H9 (cell line): ENCODE measurements at places on chromosomes 13 and 19. TPM values are rescaled to one million over a fixed set of nuclear protein-coding genes. Genes with fewer than 3 reads are reported as not detected.

DNA sequence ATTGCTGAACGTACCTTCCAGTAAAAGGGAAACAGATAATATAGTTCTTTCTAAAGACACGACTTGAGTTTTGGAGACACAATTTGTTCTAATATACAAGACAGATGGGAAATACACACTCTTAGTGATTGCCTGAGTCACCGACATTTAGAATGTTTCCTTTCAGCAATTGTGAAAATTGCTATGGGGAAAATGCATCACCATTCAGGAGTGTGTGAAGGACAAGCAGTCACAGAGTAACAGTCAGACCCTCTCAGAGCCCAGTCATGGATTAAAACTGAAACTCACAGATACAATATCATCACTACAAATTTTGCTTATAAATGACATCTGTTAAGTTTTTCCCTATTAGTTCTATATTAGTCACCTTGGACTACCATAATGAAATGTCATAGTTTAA, 286.1 kb downstream of the SPRY2 start:
- no peak for DNase-seq

- peak; percentile 76 for DNase-seq
Observed at GRCh38 chr19:54420383-54421168, 5.3 kb downstream of the TTYH1 start.

DNA sequence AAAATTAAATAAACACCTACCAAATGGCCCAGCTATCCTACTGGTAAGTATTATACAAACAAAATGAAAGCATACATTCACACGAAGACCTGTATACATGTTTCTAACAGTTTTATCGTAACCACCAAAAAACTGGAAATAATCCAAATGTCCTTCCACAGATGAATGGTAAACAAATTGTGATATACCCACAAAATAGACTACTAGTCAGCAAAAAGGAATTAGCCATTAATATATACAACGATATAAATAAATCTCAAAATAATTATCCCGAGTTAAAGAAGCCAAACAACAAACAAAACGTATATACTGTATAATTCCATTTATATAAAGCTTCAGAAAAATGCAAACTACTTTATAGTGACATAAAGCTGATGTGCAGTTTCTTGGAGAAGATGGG, 106.3 kb upstream of the SERTM1 start:
- no peak for DNase-seq

DNA sequence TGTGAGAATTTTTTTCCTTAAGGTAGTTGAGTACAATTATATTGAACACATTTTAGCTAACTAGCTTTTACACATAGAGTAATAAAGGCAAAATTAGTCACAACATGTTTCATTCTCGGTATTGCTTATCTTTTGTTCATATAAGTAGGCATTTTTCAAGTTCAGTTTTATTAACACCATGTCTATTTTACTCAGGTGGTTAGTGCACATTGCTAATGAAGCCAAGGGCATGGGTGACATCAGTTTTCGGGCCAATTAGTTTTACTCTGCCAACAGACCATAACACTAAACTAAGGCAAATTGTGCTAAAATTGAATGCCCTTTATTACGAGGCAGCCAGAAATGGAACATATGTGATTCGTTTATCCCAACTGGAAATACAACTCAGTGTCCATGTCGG, 19.6 kb upstream of the PCDH17 start:
- DNase-seq, result no peak

DNA sequence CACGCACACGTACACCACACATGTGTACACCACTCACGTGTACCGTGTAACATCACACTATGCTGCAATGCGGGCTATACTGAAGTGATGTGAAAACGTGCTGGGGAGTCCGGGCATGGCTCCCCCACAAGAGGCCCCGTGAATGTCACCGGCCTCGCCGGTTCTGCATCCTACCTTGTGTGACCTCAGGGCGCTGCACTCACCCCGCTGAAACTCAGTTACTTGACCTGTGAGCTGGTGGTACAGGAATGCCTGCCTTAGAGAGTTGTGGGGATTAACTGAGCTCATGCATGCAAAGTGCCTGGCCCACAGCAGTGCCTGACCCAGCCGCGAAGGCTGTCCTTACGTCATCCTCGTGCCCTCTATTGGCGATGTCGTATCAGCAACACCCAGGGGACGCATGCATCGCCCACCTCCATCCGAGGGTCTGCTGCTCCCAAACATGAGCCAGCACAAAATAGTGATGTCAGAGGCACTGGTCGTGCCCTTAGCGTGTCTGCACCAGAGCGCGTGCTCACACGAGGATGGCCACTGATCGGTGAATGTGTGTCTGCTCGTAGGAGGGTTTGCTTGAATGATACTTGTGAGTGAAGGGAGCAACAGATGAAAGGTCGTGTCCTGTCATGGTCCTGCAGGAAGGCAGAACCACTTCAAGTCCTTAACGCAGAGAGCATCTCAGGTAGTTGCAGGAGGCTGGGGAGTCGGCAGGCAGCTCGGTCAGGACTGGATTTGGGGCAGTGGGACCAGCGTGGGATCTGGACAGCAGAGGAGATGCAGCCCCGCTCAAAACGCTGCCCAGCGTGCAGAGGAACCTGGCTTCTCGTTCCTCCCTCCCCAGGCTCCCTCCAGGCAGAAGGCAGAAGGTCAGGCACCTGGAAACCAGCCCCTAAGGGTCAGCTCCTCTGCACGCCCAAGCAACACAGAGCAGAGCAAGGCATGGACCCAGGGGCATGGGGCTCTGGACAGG, 126.2 kb upstream of the SPACA7 start:
- DNase-seq, result peak; percentile 28

- DNase-seq, result no peak
Observed at GRCh38 chr13:111039735-111040134, 75.4 kb upstream of the ARHGEF7 start.

GRCh38 chr13:87684850-87685742, 13.9 kb downstream of the SLITRK5 start:
- DNase-seq, result no peak

GRCh38 chr19:10388957-10389356, 8.6 kb upstream of the TYK2 start:
- DNase-seq, result peak; percentile 87

GRCh38 chr19:44824761-44825160, 15.9 kb downstream of the BCAM start:
- DNase-seq, result no peak

GRCh38 chr13:19152403-19152802, 29.2 kb downstream of the TUBA3C start:
- no peak for DNase-seq

GRCh38 chr19:58067240-58067912, 8.3 kb downstream of the ZNF135 start:
- DNase-seq, result no peak

DNA sequence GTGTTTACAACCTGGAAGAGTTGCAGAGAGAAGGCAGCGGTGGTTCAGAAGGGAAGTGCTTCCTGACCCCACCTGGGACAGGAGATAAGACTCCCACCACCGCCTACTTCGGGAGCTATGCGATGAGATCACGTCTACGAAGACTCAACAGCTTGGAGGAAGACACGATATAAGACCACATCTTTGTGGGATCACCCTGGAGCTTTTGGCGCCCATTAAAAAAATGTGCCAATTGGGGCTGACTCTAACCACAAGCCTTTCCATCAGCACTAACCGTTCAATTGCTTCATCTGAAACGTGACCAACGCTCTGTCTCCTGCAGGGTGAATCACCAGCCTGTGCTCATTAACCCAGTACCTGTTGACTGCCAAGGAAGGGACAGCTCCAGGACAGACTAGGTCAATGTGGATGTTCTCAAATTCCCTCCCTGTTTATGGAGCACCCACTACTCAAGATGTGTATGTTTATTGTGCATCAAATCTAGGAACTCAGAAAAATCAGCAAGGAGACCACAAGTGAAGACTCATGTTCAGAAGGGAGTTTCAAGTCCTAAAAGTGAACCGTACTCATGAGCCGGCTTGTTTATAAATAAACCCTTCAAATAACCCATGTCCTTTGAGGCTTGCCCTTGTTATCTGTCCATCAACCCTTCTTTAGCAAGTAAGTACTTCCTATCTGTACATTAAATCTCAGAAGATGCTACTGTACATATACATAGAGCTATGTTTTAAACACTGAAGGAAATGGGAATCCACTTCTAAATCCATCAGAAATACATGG, 67.5 kb downstream of the LATS2 start:
- no peak for DNase-seq

DNA sequence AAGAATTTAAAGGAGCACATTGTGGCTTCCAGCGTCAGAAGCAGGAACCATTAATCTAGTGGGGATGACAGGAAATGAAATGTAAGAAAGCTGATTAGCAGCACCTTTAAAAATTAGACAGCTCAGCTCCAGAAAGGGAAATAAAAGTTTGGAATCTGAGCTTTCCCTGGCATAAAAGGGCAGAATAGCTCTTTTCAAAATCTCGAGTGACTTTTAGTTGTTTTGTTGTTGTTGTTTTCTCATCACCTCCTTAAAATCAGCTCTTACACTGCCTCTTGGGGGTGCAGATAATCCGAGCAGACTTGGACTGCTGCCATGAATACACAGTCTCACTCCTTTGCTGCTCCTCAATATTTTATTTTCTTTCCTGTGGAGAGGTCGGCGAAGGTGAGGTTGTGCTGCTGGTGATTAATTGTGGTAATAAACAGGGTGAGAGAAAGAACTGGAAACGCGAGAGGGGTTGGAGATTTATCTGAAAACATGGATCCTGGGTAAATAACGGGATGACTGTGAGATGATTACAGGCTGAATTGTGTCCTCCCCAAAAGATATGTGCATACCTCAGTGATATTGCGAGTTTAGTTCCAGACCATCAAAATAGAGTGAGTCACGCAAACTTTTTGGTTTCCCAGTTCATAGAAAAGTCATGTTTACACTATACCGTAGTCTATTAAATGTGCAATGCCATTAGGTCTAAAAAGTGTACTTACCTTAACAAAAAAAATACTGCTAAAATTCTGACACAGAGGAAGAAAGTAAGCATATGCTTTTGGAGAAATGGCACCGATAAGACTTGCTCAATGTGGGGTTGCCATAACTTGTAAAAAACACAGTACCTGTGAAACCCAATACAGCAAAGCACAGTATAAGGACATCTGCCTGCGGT, 787.7 kb downstream of the UQCRFS1 start:
- DNase-seq, result no peak

- no peak for DNase-seq
Observed at GRCh38 chr13:105569816-105570215, 965.6 kb downstream of the EFNB2 start.

DNA sequence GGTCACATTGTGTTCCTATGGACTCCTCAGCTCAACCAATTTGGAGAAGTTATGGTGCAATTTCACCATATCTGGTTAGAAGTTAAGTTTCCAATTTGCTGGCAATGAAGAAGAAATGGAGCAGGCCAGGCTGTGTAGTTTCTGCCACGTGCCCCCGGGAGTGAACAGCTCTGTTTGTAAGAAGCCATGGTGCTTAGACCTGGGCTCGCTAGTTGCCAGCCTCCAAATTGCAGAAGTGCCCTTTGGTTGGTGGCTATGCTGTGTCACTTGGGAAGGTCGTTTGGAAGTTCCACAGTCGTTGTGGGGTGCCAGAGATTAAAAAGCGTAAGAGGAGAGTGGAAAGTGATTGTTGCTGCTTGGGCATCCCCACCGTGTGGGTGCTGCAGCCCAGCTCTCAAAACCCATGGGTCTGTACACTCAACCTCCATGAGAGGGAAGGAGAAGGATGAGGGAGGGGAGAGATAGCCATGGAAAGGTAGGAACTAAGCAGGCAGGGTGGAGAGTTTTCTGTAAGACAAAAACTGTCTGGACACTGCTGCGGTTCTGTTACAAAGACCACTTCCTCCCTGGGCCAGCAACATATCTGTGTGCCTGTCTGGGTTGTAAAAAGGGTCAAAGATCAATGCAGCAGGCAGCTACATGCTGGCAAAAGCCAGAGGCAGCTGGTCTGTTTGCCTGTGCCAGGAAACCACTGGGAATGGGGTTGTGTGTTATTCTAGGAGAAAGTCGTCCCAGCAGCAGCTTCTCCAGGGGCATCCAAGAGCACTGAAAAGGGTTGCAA, 10.8 kb downstream of the ALOX5AP start:
- no peak for DNase-seq

GRCh38 chr13:98556968-98557631, 19.8 kb downstream of the STK24 start:
- no peak for DNase-seq

GRCh38 chr19:30406220-30407067, 34.3 kb downstream of the ZNF536 start:
- no peak for DNase-seq

MBD3L5 gene
- total RNA-seq, result not detected in 2 replicates

RGS9BP gene
- 0.09 and 0.13 TPM in 2 replicates for total RNA-seq

C19orf67 gene
- 0.39 and 0.72 TPM in 2 replicates for total RNA-seq

MED29 gene
- total RNA-seq, result 48.3 and 49.2 TPM in 2 replicates

OR7A5 gene
- not detected in 2 replicates for total RNA-seq

SIPA1L3 gene
- 40.1 and 41.9 TPM in 2 replicates for total RNA-seq

SUGP2 gene
- 95.2 and 102 TPM in 2 replicates for total RNA-seq
